Fibroblast of skin of abdomen (primary cell): ENCODE measurements at places on chromosomes 16 and 17.
A peak's percentile ranks its signal among the peaks of the same experiment; 100 is the strongest.

GRCh38 chr16:47258874-47259461 is 115.2 kb upstream of the NETO2 start:
- peak; percentile 6 for DNase-seq

DNA sequence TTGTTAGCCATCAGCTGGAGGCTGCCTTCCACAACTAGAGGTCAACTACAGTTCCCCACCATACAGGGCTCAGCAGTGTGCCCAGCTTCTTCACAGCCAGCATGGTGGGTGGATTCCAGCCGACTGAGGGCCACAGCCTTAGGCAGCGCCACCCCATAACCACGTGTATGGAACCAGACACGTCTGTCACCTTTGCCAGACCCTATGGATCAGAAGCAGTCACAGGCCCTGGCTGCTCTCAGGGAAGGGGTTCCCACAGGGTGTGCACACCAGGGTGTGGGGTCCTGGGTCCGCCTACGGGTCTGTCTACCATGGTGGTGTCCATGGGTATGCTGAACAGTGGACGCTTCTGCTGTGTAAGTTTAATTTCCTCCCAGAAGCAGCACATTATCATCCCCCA is 265.0 kb upstream of the FOXF1 start:
- no peak for DNase-seq

DNA sequence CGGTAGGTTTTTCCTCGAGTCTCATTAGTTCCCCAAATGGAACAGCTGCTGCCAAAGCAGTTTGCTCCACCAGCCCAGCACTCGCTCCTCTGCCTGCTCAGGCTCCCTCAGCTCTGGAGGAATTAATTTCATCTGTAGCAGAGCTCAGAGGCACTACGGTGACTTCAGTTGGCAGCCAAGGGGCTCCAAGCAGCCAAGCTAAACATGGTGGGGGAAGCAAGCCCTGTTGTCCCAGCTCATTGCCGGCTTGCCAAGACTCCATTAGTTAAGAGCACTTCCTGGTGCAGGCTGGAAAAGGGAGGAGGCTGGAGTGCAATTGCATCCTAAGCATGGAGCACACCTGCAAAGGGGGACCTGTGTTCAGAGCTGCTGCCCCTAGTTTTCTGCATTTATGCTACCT is 78.7 kb upstream of the GPRC5B start:
- DNase-seq, result no peak

DNA sequence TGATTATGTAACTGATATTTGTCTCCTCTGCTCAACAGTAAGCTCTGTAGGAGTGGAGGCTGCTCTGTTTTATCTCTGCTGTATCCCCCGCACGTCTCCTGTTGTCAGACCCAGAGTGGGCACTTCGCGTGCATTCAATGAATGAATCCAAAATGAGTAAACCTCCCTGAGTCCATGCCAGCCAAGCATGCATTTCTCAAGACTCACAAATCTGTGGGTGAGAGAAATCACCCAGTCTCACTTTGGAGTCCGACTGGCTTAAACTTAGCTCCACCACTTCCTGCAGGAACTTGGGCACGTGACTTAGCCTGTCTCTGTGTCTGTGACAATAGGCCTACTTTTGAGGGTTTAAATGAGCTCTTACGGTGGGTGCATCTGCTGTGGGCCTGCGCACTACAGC is 3.7 kb downstream of the PNPO start:
- DNase-seq, result no peak

GRCh38 chr16:49014277-49015224 is 267.1 kb downstream of the CBLN1 start:
- no peak for DNase-seq

DNA sequence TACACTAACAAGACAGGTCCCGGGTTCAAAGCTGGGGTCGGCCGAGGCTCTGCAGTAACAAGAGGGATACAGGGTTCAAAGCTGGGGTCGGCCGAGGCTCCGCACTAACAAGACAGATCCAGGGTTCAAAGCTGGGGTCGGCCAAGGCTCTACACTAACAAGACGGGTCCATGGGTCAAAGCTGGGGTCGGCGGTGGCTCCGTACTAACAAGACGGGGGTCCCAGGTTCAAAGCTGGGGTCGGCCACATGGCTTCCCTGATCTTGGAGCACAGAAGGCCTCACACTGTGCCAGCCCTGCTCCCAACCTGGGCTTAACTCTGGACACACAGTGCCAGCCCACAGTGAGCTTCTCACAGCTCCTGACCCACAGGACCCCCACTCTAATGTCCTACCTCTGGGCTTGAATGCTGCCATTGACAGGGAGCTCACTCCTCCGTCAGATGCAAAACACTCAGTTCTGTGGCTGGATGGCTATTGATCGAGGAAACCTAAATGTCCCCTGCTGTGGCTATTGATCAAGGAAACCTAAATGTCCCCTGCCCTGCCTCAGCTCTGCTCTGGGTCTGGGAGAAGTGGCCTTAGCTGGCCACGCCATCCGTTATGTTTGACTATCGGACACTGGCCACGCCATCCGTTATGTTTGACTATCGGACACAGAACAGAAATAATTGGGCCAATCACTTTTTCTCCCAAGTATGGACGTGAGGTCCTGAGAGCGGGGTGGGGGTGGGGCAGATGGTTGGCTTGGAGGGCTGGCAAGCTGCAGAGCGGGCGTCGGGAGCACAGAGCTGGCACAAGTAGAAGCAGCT is 54.6 kb upstream of the DOC2B start:
- no peak for DNase-seq

- DNase-seq, result no peak
Measured at GRCh38 chr17:79500745-79501618, 109.9 kb downstream of the RBFOX3 start.
